ENCODE measurements at places on chromosomes 2 and 18.

GRCh38 chr2:161177969-161178368 lies 17.7 kb downstream of the TANK start:
- no peak for DNase-seq

DNA sequence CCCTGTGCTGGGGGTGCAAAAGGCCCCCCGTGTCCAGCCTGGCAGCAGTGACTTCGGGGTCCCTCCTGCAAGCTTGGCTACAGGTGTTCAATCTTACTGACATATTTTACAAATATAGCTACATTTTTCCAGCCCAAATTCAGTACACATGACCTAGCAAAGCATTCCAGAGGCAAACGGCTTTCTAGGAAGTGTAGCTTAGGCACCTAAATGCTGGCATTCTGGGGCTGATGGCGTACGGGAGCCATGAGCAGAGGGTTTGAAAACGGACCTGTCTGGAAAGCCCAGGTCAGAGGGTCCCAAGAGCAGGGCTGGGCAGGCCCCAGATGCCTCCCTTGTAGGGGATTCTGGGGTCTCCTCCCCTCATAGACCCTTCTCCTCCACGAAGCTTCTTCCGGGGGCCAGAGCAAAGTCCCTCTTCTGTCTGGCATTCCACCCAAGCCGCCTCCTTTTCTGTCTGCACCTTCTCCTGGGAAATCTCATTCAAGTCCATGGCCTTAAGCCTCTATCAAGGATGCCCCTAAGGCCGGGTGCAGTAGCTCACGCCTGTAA lies 63.3 kb upstream of the ASAP2 start:
- no peak for DNase-seq

GRCh38 chr2:110773401-110773921 lies 41.1 kb downstream of the ACOXL start:
- DNase-seq, result no peak

GRCh38 chr2:198394208-198394607 lies 589.8 kb downstream of the PLCL1 start:
- DNase-seq, result no peak

- DNase-seq, result no peak
These were observed 57.8 kb downstream of the HPCAL1 start for GRCh38 chr2:10360460-10360849.

- DNase-seq, result no peak
These were observed 4.6 kb upstream of the RHBDD1 start for GRCh38 chr2:226831266-226831665.

- DNase-seq, result no peak
These were observed 15.4 kb upstream of the DTNA start for GRCh38 chr18:34694591-34695165.

DNA sequence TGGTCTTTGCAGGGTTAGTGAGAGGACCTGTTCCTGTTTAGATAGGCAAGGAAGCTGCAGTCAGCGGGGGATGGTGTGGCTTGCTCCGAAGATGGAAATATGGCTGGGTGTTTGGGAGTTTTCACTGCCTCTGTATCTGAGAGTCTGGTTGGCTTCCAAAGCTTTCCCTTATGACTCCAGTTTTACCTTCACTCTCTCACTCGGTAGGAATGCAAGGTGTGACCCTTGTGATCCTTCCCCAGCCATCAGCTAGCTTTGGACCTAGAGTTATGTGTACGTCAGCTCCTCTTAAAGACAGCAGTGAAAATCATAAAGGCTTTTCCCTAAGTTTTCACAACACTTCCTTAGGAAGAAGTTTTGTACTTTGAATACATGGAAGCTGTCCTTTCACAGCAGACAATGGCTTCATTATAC lies 35.5 kb upstream of the TMEM87B start:
- no peak for DNase-seq

DNA sequence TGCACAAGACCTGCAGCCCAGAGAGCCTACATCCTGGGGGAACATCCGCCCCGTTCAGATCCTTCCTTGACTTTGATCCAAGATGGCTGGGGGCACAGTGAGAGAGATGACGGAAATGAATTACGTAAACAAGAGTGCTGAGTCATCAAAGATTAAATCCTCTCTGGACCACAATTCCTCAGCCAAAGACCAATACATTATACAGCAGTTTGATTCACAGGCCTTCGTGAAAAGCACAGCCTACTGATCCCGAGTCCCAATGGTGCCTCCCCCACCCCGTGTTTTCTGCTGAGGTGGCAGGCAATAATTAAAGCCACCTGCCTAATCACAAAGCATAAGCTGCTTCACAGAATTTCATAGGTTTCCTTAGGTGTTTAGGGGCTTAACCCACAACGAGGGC lies 43.0 kb downstream of the MYO5B start:
- DNase-seq, result no peak

- peak; percentile 26 for DNase-seq
These were observed 44.4 kb downstream of the FBLN7 start for GRCh38 chr2:112182581-112183034.

DNA sequence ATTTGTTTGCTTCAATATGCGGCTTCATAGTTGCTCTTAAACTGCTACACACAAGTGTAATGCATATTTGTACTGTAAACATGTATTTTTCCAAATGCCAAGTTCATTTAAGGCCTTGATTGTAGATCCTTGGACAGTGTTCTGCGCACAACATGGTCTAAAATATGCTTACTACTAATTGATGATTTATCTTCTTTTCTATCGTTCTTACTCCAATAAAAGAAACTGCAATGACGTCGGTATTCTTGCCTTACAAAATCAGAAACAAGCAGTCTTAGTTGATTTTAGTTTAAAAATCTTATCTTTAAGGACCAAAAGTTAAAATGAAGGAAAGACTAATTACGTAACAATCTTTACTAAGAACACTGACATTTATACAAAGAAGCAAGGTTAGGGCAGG lies 224.3 kb upstream of the SMAD7 start:
- no peak for DNase-seq

DNA sequence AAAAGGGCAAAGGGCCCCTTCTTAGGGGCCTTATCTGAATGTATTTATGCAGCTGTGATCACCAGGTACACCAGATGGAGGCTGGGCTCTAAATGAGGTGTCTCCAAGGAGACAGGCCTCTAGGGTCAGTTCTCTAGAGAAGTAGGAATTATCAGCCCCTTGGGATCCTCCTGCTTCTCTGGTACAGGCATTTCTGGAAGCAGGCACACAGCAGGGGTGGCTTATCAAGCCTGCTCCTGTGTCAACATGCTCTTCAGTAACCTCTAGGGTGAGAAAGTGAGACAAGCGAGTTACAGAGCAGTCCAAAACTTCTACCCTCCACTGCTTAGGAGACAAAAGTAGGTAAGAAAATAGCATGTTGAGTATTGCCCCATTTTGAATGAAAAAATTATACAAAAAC lies 13.8 kb downstream of the TPGS2 start:
- DNase-seq, result no peak

DNA sequence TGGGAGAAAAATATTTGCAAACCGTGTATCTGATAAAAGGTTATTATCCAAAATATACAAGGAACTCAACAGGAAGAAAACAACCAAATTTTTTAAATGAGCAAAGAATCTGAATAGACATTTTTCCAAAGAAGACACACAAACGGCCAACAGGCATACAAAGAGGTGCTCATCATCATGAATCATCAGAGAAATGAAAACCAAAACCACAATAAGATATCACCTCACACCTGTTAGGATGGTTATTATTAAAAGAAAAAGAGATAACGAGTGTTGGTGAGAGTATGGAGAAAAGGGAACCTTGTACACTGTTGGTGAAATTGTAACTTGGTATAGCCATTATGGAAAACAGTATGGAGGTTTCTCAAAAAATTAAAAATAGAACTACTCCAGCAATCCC lies 463.3 kb downstream of the IRS1 start:
- no peak for DNase-seq

DNA sequence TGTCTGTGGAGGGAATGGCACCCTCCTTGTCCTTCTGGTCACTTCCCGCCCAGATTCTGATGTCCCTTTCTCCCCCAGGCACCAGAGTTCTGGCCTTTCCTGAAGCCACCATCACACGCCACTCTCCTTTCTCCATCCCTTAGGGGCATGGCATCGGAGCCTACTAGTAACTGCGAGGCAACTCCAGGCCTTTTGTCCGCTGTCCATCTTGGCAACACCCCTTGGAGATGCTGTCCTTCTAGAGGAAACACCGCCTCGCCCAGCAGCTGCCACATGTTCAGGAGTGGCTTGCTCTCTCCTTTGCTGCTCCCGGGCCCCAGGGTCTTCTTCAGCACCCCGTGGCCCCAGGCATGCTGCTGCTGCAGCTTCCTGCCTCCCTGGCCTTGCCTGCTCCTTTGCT lies 267.0 kb downstream of the SRBD1 start:
- DNase-seq, result no peak

DNA sequence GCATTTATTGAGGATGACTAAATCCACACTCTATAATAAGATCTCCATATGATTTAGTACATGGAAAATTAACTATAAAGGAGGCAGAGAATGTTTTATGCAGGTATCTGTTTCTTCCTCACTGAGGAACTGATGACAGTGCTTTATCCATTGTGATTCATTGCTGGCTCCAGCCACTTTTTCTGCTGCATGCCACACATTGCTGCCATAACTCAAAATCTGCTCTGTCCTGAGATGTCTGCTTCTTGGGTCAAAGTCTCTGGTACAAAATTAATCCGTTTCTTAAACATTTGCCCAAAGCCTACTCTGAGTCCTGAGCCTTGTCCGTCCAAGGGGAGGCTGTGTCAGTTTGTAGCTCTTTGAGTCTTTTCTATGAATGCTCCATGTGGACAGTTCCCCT lies 15.5 kb upstream of the ARHGAP28 start:
- DNase-seq, result no peak

DNA sequence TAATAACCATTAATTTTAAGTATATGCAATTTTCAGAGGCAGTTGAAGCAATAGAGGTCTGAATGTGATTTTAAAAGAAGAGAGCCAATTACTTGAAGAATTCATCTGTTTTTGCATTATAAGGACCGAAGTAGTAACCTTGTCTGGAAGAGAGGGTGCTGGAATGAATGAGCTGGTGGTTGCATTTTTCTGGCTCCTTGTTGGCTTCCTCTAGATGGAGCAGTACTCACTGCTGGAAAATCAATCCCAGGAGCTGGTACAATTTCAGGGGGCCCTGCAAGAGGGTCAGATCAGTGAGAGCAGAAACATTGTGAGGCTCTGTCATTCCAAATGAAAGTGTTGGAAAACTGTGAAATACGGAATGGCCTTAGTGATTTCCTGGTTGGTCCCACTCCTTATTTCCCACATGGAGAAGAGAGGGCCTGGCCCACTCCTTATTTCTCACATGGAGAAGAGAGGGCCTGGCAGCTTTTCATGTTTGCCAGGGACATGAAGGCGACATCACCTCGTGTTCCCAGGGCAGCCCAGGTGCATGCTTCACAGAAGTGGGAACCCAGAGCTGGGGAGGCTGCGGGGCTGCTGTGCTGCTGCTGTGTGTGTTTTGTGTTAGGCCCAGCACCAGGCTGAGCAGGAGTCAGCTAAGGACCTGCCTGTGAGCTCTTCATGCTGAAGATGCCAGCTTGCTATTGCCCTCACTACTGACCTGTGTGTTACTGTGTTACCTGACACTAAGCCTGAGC lies 197.4 kb downstream of the SNTG2 start:
- DNase-seq, result no peak

DNA sequence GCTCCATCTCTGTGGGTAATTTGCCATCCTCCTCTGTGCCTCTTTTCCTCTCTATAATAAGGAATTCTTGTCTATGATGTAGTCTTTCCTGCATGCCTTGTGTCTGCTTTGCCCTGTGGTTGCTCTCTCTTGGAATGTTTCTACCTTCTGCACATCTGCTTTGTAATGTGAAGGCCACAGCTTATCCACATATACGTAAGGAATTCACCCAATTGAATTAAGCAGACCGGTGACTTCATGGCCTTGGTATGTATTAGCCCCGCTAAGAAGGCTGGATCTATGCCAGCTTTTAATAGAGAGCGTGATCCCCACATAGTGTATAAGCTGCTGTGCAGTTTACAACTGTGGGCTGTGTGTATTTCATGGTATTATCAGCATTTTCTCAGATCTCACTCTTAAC lies 274.7 kb downstream of the RNF144A start:
- no peak for DNase-seq

- no peak for DNase-seq
These were observed 65.6 kb downstream of the CACNB4 start for GRCh38 chr2:152033011-152033925.

- DNase-seq, result no peak
These were observed 1.1 kb upstream of the TWIST2 start for GRCh38 chr2:238846628-238847418.

DNA sequence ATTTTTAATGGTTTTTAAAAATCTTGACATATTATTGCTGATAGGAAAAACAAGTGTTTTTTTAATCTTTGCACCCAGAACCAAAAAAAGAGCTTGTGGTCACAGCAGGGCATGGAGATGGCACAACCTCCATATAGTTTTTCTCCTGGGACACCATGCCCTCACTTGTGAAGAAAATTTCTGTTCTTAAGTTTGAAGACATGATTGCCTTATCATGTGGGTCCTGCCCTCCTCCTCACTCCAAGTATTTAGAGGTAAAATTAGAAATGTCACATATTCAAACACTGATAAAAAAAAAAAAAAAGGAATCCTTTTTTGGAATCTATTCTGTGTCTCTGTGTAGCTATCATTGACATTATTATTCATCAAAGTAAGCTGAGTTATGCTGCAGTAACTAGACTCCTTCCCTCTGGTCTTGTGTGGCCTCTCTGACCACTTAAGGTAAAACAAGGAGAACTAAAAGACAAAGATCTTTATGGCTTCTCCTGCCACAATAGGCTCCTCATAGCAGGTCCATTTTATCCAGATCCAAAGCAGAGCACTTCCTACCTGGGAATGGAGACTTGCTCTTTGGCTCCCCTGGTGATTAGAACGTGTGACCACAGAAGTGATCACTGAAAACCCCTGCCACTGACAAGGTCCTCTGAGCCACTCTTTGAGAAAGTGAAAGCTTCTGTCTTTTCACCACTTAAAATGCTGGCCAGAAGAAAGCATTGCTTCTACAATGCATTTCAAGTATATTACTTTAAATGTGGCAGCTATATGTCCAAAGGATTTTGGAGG lies 19.8 kb downstream of the ADD2 start:
- no peak for DNase-seq

GRCh38 chr18:2883076-2883735 lies 36.4 kb downstream of the EMILIN2 start:
- no peak for DNase-seq

DNA sequence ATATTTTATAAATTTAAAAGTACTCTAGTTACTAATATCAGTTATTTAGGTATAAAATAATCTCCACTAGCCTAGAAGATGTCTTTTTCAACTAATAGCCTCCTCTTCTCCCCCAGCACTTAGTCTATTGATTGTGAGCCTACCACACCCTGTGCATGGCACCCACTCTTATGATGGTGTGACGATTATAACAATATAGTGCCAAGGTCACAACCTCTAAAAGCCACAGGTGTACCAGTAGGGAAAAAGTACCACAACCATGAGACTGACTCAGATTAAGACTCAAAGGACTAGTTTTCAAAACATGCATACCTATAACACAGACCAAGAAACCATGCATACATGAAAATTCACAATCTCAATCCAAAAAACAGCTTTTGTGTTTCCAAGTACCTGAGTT lies 27.6 kb downstream of the THADA start:
- no peak for DNase-seq

- DNase-seq, result no peak
These were observed 150.9 kb upstream of the KCNH7 start for GRCh38 chr2:162989507-162989906.

Data from activated T-cell treated with anti-CD3 and anti-CD28 coated beads for 24 hours (primary cell).